NCI-H2107 (cell line): ENCODE measurements at places on chromosomes 6 and 20.
A peak's percentile ranks its signal among the peaks of the same experiment; 100 is the strongest.

DNA sequence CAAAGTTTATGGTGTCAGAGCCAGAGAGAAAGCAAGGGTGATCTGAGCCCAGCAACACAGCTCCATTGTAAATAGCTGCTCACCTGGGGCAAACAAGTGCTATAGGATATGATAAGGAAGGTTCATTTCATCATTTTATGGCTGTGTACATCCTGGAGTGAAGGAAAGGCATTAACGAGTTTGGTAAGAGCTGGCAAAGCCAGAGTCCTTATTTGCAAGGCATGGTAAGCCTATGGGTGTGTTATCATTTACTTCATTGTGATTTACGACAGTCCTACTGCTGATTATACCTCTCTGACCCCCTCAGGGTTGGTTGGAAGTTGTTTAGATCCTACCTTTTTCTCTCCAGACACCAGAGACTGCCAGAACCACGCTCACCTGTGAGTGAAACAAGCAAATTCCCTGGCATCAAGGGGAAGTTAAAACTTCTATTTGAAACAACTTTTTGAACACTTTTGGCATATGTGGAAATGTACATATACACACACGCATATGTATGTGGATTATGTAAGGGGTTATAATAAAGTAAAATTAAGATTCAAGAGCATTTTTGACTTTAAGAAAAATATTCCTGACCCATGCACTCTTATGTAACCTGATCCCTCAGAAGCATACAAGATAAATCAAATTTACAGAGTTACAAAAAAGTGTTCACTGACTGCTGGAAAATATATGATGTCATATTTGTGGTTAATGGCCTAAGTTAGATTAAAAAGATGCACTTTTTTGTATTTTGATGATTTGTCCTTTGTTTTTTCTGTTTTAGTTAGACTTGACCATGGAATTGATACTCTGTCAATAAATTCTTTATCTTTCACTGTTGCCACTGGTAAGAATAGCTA lies 40.4 kb upstream of the EDN1 start:
- DNase-seq: no peak

GRCh38 chr6:20830576-20830975 lies 296.3 kb downstream of the CDKAL1 start:
- DNase-seq: no peak

DNA sequence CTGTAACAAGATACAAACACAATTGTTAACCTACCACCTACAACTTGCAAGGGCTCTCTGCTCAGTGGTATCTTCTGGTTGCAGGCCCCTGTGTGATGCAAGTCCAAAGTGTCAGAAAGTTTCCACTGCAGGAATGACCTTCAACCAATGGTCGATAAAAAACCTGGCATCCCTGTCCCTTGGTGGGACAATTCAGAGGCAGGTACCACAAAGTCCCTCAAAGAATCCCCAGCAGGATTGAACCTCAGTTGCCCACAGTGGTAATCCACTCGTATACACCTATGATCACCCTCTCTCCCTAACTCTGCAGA lies 15.9 kb downstream of the GLO1 start:
- no peak for DNase-seq

GRCh38 chr6:29702519-29703103 lies 20.6 kb upstream of the HLA-F start:
- DNase-seq: no peak

- no peak for DNase-seq
Measured at GRCh38 chr20:42138729-42139128, 520.6 kb upstream of the CHD6 start.

DNA sequence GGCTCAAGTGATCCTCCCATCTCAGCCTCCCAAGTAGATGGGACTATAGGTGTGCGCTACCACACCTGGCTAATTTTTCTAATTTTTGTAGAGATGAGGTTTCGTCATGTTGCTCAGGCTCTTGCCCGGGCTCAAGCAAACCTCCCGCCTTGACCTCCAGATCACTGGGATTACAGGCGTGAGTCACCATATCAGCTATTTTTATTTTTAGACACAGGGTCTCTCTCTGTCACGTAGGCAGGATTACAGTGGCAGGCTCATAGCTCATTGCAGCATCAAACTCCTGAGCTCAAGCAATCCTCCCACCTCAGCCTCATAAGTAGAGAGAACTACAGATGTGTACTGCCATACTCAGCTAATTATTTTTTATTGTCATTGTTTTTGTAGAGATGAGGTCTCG lies 41.7 kb downstream of the SLC23A2 start:
- no peak for DNase-seq

GRCh38 chr6:55836481-55836880 lies 38.9 kb downstream of the BMP5 start:
- no peak for DNase-seq

DNA sequence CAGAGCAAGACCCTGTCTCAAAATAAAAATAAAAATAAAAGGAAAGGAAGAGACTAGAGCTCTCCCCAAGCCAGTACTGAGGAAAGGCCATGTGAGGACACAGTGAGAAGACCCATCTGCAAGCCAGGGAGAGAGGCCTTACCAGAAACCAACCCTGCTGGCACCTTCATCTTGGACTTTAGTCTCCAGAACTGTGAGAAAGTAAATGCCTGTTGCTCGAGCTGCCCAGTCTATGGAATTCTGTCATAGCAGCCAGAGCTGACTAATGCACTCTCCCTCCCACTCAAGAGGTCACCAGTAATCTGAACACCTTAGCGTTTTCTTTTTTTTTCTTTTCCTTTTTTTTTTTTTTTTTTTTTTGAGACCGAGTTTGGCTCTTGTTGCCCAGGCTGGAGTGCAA lies 7.3 kb upstream of the PRPH2 start:
- DNase-seq: no peak

DNA sequence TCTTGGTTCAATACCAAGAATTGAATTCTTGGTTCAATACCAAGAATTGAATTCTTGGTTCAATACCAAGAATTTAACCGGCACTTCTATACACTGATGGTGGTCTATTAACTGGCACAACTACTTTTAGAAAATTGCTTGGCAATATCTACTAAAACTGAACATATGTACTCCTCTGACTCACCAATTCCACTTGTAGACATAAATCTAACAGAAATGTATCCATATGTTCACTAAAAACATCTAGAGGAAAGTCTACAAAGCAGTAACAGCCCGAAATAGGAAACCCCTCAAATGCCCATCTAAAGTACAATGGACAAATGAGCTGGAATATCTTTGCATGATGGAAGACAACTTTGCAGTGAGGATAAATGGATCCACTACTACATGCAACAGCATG lies 71.9 kb downstream of the KIF16B start:
- no peak for DNase-seq

DNA sequence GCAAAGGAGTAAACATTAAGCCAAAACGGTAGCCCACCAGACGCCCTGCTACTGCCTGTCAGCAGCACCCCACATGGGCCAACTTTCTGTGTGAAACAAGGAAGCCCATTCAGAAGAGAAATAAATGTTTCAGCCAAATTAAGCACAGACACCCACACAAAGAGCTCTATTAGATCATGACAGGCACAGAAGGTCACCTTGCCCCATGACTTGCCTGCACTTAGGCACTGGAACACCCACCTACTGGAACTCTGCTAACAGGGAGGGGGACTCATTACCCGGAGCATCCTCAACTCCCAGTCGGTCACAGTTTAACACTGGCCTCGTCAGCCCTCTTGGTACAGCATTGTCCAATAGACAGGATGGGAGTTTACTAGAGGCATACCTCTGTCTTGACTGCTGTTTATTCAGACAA lies 31.8 kb downstream of the GFOD1 start:
- no peak for DNase-seq

DNA sequence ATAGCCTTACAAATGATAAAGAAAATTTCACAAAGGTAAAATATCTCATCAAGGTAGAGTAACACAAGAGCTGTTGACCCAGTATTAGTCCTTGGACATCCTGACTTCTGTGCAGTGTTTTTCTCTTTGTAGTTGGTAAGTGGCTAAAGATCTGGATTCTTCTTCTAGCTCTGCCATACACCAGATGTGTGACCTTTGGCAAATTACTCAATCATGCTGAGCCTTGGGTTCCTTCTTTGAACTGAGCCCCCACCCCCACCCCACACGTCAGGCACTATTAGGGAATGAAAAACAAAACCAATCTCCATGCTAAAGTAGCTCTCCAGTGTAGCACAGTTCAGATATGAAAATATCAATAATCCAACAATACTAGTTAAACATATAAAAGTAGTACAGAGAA lies 15.1 kb upstream of the TRIM39 start:
- DNase-seq: no peak

- DNase-seq: no peak
Measured at GRCh38 chr6:113281014-113281413, 576.1 kb upstream of the MARCKS start.

DNA sequence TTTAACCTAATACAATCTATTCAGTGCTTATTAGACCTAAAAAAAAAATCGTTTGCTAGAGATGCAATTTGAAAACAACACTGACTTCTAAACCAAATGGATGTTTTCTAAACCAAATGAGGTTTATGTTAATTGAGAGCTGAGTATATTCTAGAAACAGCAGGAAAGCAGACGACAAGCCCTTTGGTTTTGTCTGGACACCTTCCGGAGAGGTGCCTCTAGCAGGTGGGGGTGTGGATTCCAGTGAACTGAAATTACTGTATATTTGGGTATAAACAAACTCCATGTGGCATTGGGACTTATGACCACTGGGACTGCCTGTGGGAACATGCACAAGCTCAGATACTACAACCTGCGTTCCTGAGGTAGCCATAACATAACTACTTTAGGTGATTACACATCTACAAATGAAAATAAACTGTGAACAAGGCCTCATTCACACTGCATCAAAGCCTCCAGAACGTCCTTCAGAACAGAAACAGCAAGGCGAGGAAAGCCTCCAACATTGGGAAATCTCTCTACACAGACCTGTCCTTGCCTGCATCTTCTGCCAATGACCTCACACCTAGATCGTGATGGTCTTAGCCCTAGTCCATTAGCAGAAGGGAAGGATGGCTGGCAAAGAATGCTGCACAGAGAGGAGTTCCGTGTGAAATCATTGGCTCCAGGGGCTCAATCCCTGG lies 206.8 kb upstream of the FOXQ1 start:
- no peak for DNase-seq

- DNase-seq: no peak
Measured at GRCh38 chr6:6331393-6331792, 10.9 kb upstream of the F13A1 start.

- DNase-seq: no peak
Measured at GRCh38 chr20:910132-910869, 5.8 kb downstream of the ANGPT4 start.

DNA sequence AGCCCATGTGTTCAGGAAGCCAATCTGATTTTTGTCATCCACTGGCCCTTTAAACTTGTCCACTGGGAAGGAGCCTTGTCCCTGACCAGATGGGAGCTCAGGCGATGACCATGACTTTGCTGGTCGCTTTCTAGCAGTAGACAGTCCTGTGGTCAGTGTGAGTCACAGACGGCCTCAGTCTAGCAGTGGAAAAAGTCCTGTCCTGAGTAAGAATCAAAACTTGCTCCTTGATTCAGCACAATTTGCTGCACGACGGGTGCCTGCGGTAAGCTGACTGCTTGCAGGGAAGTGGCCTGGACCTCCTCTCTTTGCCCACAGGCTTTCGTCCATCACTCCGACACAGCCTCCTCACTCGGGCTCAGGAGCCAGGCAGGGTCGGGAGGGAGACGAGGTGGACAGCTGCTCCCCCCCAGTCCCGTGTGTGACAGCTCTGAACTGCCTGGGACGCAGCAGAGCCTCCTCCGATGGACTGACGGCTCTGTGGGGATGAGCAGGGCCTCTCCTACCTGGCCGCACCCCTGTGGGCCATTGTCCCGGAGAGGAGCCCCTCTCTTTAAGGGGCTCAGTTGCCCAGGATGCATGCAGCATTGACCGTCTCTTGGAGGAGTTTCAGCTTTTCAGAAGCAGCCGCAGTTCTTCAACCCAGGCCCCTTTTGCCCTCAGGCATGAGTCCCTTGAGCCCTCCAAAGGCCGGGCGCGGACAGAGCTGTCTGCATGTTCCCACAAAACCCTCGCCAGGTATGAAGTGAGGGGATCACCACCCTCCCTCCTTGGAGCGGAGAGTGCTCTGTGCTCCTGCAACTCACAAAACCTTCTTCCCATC lies 209.2 kb downstream of the ANKRD60 start:
- no peak for DNase-seq

DNA sequence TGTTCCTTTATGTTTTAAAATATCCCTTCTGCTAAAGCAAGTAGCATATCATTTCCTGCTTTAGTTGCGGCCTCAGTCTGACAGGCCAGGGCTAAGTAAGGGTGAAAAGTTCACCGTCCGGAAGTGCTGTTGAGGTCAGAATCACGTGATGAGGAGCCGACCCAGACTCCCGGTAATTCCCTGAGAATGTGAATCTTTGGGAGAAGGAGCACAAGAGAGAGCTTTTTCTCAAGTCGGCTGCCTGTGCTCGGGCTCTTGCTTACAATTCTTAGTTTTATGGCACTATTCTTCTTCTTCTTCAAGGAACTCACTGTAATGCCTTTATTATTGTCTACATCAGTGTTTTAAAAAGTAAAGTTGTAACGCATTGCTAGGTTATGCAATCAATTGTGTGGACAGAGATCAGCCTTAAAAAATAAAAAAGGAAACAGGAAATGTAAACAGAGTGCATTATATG lies 309.3 kb downstream of the PRL start:
- no peak for DNase-seq

- no peak for DNase-seq
Measured at GRCh38 chr6:143408151-143408786, 42.2 kb downstream of the ADAT2 start.

- DNase-seq: no peak
Measured at GRCh38 chr6:126127659-126128058, 141.3 kb downstream of the TRMT11 start.

- DNase-seq: no peak
Measured at GRCh38 chr6:109875973-109876372, 102.1 kb upstream of the GPR6 start.

DNA sequence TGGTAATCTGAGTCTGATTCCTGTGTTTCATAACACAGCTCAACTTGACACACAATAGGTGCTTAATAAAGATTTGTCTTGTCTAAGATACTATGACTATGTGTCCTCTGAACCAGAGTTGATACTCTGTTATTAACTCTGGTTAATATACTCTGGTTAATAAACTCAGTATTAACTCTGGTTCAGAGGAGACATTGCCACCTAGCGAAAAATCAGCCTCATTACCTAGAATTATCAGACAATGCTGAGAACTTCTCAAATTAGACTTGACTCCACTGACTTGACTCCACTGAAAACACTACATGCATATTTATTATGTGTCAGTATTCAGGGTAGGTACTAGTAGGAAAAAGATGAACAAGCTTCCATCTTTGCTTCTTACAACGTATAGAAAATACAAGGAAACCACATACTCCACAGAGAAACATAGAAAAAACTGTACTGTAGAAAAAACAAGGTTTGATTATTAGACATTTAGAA lies 73.9 kb downstream of the AHI1 start:
- DNase-seq: peak; percentile 10

- DNase-seq: no peak
Measured at GRCh38 chr6:119443993-119444641, 94.6 kb upstream of the MAN1A1 start.

DNA sequence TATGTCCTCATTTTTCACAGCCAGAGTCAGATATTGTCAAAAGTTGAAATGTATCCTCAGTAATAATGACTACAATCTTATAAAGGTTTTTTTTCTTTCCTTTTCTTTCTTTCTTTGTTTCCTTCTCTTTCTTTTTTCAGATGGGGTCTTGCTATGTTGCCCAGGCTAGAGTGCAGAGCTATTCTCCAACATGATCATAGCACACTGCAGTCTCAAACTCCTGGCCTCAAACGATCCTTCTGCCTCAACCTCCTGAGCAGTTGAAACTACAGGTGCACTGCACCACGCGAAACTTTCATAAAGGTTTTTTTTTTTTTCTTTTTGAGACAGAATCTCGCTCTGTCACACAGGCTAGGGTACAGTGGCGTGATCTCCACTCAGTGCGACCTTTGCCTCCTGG lies 31.1 kb upstream of the FOXA2 start:
- no peak for DNase-seq
